ENCODE measurements at places on chromosomes 12 and 14.

DNA sequence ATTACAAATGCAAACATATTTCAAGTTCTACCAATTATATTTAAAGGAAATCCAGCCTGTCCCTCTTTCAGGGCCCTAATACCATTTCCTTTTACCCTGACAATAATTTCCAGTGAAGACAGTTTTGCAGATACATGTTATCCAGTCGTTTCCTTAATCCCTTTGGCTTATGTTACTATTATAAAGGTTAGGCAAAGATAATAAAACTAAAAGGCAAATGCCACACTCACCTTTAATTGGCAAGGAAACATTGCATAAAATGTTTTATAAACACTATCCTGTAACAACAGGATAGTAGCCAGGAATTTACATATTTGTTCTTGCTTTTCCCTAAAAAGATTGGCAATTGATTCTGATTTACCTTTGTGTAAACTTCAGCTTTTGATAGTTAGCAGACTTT lies 168.7 kb downstream of the AEBP2 start:
- DNase-seq = no peak

GRCh38 chr12:96501133-96501761 lies 11.9 kb downstream of the CFAP54 start:
- no peak for DNase-seq

- no peak for DNase-seq
Measured at GRCh38 chr12:73057428-73057827, 785.3 kb downstream of the TRHDE start.

DNA sequence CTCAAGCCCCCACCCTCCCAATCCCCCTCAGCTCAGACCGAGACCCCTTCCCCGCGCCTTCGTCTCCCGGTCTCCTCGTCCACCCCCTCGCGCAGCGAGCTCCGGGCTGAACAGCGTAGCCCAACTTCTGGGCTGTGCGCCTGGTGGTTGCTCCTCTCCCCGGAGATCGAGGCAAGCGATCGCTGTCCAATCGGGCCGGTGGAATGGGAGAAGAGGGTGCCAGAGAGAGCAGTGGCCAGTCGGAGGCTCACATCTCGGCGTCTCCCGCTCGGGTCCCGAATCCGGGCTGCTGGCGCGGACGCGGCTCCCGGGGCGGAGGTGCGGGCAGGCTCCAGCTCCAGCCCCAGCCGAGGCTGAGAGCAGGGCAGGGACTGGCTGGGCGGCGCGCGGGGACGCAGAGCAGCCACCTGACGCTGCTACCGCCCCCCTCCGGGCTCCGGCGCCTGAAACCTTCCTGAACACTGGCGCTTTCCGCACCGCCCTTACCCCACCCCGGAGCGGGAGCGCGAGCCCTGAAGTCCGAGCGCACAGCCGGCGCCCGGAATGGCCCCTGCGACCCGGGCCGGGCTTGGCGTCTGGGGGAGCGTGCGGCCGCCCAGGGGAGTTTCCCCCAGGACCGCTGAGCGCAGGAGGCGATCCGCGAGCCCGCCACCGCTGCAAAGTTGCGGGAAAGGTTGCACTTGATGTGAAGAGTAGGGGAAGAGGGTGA lies 508 bp upstream of the KCNH5 start:
- DNase-seq = no peak

GRCh38 chr12:88328090-88328489 lies 186.0 kb downstream of the TMTC3 start:
- DNase-seq = no peak

GRCh38 chr14:55139696-55140509 lies 10.9 kb downstream of the LGALS3 start:
- no peak for DNase-seq

GRCh38 chr14:94016446-94016976 lies 9.6 kb upstream of the OTUB2 start:
- DNase-seq = no peak

- DNase-seq = no peak
Measured at GRCh38 chr12:78870539-78870938, 6.0 kb downstream of the SYT1 start.

DNA sequence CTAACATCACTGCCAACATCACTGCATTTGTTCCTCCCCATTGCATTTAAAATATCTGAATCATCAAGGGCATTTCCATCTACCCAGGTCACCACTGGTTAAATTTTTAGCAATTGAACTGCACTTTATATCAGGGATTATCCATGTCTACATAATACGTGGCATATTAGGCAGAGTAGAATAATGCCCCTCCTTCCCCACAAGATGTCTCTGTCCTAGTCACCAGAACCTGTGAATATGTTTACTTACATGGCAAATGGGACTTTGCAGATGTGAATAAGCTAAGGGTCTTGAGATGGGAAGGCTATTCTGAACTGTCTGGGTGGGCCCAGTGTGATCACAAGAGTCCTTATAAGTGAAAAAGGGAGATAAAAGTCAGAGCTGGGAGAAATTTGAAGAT lies 181.7 kb upstream of the ARID2 start:
- DNase-seq = no peak

DNA sequence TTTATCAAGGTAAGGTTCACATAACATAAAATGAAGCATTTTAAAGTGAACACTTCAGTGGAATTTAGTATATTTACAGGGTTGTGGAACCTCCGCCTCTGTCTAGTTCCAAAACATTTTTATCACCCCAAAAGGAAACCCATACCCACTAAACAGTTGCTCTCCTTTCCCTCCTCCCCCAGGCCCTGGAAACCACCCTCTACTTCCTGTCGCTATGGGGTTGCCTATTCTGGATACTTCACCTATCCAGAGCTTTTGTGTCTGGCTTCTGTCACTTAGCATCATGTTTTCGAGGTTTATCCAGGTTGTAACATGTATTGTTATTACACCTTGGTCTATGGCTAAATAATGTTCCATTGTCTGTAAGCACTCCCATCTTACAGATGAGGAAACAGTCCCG lies 27.7 kb upstream of the ZFP36L1 start:
- DNase-seq = no peak

DNA sequence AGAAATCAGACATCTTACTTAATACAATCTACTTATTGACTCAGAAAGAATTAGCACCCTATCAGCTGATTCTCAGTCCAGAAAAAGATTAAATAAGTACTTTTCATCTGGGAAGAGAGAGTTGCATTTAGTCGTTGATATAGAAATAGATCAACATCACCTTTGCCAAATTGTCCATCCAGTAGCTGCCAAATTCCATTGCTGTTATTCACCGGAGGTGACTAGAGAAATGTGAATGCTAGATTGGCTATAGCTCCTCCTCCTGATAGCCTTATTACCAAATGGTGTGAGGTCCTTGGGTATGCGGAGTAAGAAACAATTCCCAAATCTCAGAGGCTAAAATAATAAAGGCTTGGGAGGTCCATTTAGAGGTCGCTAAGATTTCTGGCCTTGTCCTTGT lies 723.3 kb upstream of the FLRT2 start:
- DNase-seq = no peak

GRCh38 chr14:89399594-89400068 lies 17.4 kb downstream of the FOXN3 start:
- DNase-seq = no peak

- DNase-seq = no peak
Measured at GRCh38 chr12:57044468-57044867, 5.5 kb downstream of the MYO1A start.
